ENCODE measurements at places on chromosomes 4 and X.

GRCh38 chrX:119145241-119145653 lies 17.6 kb upstream of the KIAA1210 start:
- DNase-seq, result no peak

GRCh38 chr4:134624365-134624764 lies 422.8 kb upstream of the PABPC4L start:
- no peak for DNase-seq

DNA sequence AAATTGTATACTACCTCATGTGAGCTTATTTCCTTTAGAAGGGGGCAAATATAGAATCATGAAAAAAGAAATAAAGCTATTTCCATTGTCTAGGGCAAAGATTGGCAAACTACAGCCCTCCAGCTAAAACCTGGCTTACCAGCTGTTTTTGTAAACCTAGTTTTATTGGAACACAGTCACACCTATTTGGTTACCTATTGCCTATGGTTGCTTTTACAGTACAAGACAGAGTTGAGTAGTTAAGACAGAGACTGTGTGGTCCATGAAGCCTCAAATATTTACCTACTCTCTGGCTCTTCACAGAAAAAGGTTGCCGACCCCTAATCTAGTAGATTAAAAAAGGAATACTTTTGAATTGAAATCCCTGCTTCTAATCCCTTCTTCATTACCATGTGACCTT lies 88.8 kb upstream of the ENPP6 start:
- no peak for DNase-seq

DNA sequence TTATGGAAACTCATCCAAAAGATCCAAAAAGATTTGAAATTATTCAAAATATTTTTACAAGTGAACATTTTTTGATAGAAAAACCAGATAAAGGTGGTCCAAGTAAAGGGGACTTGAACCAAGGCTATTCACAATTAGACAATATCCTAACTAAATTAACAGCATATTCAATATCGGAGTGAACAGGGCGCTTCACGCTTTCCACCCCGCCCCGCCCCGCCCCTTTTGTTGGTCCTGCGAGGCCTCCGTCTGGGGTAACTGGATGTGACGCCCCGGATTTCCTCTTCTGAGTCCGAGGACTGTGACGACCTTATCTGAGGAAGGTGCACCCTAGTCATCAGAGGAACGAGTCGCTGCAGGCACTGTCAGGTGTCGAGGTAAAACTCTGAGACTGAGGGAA lies at the start of gene MAGEB16:
Gene MAGEB16, plus strand, starts transcription at position 301 of the 400 bp plus-strand sequence. CDS start 3,855 bp downstream, outside the sequence.
- DNase-seq, result no peak

DNA sequence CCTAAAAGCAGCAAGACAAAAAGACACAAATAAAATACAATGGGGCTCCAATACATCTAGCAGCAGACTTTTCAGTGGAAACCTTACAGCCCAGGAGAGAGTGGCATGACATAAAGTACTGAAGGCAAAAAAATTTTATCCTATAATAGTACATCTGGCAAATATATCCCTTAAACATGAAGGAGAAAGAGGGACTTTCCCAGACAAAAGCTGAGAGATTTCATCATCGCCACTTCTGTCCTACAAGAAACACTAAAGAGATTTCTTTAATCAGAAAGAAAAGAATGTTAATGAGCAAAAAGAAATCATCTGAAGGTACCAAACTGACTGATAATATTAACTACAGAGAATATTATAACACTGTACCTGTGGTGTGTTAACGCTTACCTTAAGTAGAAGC lies 86.4 kb downstream of the ANKRD17 start:
- DNase-seq, result no peak

DNA sequence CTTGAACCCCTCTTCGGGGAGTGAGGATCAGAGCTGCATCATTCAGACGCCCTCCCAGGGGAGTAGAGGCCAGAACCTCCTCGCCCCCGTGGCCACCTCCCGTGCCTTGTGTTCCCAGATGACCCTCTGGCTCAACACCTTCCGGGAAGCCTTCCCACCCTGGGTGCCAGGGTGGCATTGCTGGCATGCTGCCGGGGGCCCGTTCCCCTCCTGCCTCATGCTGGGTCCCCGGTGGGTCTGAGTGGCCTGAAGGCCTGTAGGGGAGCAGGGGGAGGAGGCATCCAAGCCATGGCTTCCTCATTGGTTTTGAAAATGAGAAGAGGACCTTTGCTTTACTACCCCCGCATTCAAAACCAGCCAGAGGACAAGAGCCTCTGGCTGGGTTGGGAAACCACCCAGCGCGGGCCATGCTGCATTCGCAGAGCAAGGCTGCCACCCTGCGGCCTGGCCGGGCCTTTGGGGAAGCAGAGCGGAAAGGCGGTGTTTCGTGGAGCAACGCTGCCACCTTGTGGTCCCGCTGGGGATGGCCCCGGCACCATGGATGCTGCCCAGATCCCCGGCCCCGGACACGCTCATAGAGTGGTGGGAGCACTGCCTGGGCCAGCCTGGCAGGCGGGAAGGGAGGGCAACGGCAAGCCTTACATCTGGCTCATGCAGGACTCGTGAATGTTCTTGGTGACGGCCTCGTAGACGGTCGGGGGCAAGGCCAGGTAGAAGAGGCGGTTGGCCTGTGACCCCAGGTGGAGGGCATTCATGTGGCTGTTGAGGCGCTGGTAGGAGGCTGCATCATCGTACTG lies 11.9 kb downstream of the G6PD start:
- peak; percentile 65 for DNase-seq

- DNase-seq, result no peak
Measured at GRCh38 chr4:121995790-121996537, 44.1 kb upstream of the TRPC3 start.

DNA sequence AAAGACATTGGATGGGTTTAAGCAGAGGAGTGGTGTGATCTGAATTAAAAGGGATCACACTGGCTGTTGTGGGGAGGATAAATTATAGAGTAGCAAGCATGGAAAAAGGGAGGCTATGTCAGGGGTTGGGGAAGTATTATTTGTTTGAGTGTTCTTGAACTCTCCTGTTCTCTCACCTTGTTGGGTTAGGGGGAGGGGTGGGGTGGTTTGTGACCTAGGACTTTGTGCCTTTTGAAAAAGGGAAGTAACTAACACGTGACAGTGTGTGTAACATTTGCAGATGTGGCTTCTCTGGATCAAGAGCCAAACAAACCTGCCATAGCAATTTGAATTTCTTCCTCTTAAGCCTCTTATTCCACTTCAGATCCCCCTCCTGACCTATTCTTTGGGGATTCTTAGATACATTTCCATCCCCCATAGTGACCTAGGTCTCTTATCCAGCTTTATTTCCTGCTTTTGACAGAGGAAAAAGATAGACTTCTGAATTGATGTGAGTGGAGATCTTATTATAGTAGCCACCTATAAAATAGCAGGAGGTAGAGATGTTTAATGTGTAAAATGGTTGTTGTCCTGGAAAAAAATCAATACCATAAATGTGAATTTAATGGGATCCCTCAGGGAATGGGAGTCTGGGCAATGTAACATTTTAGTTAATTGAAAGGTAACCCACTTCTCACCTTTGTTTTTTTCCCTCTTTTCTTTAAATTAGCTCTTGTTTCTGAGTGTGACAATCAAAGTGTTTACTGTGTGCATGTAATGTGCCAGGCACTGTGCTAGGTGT lies 120.4 kb downstream of the CT47B1 start:
- DNase-seq, result no peak

- DNase-seq, result no peak
Measured at GRCh38 chr4:179344861-179345260, 1902.6 kb upstream of the AGA start.

DNA sequence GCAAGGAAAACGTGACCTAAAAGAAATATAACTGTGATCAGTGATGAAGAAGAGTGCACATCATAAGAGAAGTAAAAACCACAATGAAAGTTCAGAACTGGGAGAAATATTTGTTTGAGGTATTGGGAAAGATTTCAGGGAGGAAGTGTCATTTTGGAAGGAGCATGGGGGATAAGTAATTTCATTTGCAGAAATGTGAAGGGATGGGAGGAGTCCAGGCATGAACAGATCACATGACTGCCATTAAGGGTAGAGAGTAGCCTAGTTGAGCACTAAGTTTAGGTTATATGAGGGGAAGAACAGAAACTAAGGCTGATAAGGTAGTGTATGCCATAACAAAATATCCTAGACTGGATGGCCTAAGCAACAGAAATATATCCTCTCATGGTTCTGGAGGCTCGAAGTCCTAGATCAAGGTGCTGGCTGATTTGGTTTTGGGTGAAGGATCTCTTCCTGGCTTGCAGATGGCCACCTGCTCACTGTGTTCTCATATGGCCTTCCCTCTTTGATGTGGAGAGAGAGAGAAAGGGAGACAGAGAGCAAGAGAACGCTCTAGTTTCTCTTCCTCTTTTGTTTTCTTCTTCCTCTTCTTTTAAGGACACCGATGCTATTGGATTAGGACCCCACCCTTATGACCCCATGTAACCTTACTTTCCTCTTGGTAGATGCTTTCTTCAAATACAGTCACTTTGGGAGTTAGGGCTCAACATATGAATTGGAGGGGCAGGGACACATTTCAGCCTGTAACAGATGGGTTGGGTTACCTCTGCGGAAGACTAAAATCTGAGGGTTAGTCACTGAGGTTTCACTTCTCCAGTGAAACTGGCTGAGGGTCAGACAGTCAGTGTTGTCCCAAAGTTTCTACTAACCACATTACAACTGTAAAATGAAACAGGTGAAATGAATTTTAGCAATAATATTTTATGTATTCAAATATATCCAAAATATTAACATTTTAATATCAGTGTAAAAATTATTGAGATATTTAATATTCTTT lies 77.9 kb downstream of the EGF start:
- DNase-seq, result no peak

GRCh38 chrX:43850629-43851028 lies 31.6 kb downstream of the MAOB start:
- DNase-seq, result no peak

- peak; percentile 52 for DNase-seq
Measured at GRCh38 chr4:81472281-81473182, 825 bp upstream of the RASGEF1B start.

DNA sequence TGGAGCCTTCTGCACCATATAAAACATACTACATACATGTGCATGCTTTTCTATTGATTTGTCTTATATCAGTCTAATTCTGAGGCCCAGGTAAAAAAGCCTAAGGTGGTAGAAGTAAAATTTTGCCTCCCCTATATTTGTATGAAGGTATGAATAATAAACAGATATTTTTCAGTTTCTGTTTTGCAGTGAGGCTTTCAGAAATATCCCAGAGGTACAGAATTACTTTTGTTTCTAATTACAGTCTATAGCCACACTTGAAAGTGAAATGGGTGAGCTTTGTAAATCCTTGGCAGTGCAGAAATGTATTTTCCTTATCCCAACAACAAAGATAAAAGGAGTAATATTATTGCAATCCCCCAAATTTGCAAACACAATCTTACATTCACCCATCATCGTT lies 59.5 kb downstream of the DDX60 start:
- no peak for DNase-seq

GRCh38 chr4:646460-646859 lies 21.1 kb downstream of the PDE6B start:
- DNase-seq, result no peak

DNA sequence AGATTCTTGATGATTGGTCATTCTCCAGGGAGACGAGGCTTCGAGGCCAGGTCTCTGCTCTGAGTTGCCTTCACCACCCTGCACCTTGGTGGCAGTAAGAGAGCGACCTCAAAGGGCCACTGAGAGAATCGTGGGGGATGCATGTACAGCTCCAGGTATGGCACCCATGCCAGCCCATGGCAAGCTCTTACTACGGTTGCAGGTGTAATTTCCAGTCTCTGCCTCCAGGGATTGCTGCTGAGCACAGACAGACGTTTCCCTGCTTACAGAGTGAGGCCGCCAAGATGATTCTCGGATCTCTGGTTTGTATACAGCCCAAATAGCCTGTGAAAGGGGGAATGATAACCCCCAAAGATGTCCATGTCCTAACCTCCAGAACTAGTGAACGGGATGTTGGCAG lies 16.3 kb upstream of the DRD5 start:
- DNase-seq, result no peak

DNA sequence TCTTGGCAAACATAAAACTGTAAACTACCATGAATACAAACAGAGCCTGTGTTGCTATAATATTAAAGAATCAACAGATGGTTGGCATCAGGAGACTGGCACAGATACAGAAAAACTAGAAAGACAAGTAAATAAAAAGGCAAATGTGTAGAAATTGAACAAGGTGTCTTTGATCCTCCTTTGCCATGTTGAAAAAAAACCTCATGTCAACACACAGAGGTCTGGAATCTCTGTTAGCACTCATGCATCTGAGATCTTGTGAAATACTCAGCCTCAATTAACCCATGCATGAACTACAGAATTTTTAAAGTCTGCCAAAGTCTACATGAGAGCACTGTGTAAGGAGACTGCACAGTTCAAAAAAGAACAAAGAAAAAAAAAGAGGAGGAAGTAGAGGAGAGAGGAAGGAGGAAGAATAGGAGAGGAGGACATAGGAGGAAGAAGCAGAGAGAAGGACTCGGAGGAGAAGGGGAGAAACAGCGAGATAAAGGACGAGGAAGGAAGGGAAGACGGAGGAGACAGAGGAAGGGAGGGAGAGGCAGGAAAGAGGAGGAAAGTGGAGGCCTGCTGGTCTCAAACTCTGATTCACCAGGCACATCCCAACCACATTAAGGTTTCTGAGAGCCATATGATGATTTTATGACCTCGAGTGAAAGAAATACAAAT lies 52.8 kb downstream of the PRDM5 start:
- no peak for DNase-seq

GRCh38 chr4:76470532-76470931 lies 35.5 kb downstream of the SHROOM3 start:
- DNase-seq, result no peak

DNA sequence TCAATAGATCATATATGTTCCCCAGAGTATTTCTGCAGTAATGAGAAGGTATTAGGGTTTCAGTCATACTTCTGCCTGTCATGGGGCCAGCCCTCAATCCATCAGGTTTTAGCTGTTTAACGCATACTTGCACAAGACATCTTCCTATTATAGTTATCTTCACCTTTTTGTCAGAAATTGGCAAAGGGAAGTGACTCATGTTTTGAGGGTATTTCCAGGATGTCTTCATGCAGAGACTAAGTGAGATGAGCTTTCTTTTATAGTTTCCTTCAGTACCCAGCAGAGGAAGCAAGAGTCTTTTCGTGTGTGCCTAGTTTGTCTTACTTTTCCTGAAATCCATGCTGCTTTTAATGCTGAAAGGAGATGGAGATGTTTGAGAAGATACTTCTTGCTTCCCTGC lies 9.5 kb downstream of the CSTF2 start:
- DNase-seq, result no peak

Measured in nucleus accumbens (tissue), 56 donors.